Activated T-helper 2 cell treated with anti-CD3 and anti-CD28 coated beads, Interferon-gamma antibody, Interleukin-2, Interleukin-4, amounts not matched to agents 10 μg/mL and 5 μg/mL and 100 μg/mL, durations not matched to agents 14 hours and 24 hours and 36 hours (primary cell): ENCODE measurements at places on chromosomes 13 and 19.

GRCh38 chr19:48635263-48635965 lies 1.8 kb downstream of the DBP start:
- H3K36me3 ChIP-seq, result peaks cover 4% of the 10 kb centered on the region
- H3K27me3 ChIP-seq, result no peaks in the 10 kb centered on the region
- DNase-seq, result peak; percentile 72
- peak overlapping the region; percentile 76 for H3K27ac ChIP-seq
- H3K4me1 ChIP-seq, result peaks cover 34% of the 10 kb centered on the region

DNA sequence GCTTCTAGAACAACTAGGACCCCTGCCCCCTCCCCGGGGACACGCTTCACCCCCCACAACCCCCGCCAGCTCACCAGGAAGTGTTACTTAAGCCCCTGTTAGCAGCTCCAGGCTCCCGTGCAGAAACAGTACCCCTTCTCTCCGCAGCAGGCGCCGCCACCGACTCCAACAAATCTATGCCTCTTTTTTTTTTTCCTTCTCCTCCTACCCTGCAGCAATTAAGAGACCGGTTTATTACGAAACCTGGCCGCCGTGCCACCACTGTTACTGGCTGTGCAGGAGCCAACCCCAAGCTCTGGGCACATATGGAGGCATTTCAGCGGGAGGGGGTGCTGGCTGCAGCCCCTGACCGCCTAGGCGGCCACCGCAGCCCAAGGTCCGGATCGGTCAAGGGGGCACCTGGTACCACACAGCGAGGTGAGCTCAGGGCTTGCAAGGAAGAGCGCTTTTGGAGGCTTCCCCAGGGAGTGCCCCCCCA lies 2.4 kb downstream of the GADD45B start:
- DNase-seq, result peak; percentile 39
- no peaks in the 10 kb centered on the region for H3K27me3 ChIP-seq
- peak overlapping the region; percentile 72 for H3K27ac ChIP-seq
- peaks cover 13% of the 10 kb centered on the region for H3K4me1 ChIP-seq

DNA sequence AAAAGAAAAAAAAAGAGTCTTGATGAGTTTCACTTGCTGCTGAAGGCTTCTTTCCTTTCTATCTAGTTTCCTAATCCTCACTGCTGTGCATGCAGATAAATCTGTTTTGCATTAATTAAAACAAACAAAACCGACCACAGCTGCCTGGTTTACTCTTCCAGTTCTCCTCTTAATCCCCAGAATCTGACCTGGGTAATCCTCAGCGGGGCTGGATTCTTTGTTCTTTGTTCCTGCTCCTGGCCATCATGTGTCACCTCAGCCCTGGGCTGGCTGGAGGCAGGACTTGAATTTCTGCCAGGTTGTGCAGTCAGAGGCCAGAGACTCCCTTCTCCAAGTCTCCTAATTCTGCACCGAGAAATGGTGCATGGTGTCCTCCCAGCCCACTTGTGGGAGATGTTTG lies 52.2 kb upstream of the CYP4F8 start:
- no peaks in the 10 kb centered on the region for H3K4me1 ChIP-seq
- peaks cover 17% of the 10 kb centered on the region for H3K27me3 ChIP-seq
- H3K36me3 ChIP-seq, result no peaks in the 10 kb centered on the region
- no peak overlapping the region for H3K27ac ChIP-seq
- DNase-seq, result no peak

DNA sequence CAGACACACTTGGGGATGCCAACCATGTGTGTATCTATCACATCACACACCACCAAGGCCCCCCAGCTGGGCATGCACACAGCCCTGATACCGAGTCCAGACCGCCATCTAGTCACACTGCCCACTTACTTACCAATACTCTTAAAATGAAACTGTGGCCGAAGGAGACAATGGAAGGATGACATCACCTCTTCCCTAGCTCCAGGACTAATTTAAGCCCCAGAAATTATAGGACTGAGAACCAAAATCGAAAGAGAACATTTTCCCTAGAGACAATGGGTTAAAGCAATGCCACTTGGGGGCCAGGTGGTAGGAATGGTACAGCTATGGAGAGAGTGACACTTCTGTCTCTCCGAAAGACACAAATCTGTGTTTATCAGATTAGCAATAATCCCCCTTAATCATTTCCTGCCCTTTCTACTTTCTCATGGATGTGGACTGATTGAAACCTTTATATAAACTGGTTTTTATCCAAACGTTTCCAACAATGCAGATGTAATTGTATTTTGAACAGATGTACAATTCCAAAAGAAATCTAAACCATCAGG lies 663 bp upstream of the GGACT start:
- H3K4me3 ChIP-seq, result peak overlapping the region; percentile 74
- H3K27ac ChIP-seq, result peak overlapping the region; percentile 89
- no peaks in the 10 kb centered on the region for H3K27me3 ChIP-seq
- peaks cover 38% of the 10 kb centered on the region for H3K4me1 ChIP-seq
- DNase-seq, result no peak

DNA sequence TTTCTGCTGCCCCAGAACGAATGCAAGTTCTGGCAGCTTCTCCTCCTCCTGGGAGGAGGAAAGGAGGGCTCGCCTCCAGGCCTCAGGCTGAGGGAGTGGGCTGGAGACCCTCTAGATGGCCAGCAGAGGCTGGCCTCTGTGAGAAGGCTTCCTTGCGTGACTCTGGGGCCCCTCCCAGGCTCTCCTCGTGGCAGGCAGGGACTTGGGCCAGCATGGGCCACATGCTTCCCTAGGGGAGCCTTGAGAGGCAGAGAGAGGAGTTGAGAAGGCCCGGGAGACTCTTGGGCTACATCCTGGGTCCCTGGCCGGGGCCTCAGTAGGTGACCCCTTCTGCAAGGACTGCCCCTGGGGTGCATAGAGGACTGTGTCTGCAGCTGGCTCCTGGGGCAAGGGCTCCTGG lies 25.9 kb downstream of the LYL1 start:
- H3K36me3 ChIP-seq, result no peaks in the 10 kb centered on the region
- H3K4me3 ChIP-seq, result no peak overlapping the region
- H3K27me3 ChIP-seq, result no peaks in the 10 kb centered on the region

- no peaks in the 10 kb centered on the region for H3K4me1 ChIP-seq
Observed at GRCh38 chr19:33878910-33879810, 82.5 kb downstream of the KCTD15 start.

GRCh38 chr13:93243375-93244063 lies 16.9 kb downstream of the GPC6 start:
- H3K27ac ChIP-seq, result no peak overlapping the region
- no peaks in the 10 kb centered on the region for H3K36me3 ChIP-seq
- no peaks in the 10 kb centered on the region for H3K4me1 ChIP-seq
- no peak overlapping the region for H3K4me3 ChIP-seq
- H3K27me3 ChIP-seq, result no peaks in the 10 kb centered on the region

DNA sequence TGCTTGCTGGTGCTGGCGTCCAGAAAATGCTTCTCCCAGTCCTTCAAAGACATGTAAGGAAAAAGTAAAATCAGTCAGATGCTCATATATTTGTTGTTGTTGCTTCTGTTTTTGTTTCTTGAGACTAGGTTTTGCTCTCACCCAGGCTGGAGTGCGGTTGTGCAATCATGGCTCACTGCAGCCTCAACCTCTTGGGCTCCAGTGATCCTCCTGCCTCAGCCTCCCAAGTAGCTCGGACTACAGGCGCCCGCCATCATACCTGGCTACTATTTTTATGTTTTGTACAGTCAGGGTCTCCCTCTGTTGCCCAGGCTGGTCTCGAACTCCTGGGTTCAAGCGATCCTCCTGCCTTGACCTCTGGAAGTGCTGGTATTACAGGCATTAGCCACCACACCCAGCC lies 11.0 kb upstream of the EPS15L1 start:
- no peak overlapping the region for H3K4me3 ChIP-seq
- DNase-seq, result no peak
- H3K27me3 ChIP-seq, result no peaks in the 10 kb centered on the region
- H3K27ac ChIP-seq, result no peak overlapping the region
- no peaks in the 10 kb centered on the region for H3K36me3 ChIP-seq
- H3K4me1 ChIP-seq, result no peaks in the 10 kb centered on the region

- H3K27ac ChIP-seq, result no peak overlapping the region
- H3K27me3 ChIP-seq, result peaks cover 15% of the 10 kb centered on the region
- no peaks in the 10 kb centered on the region for H3K4me1 ChIP-seq
- no peak for DNase-seq
- H3K36me3 ChIP-seq, result no peaks in the 10 kb centered on the region
Observed at GRCh38 chr19:48770266-48770665, 14.9 kb downstream of the FGF21 start.

- no peak for DNase-seq
- H3K27ac ChIP-seq, result no peak overlapping the region
- H3K27me3 ChIP-seq, result no peaks in the 10 kb centered on the region
- H3K36me3 ChIP-seq, result peaks cover 27% of the 10 kb centered on the region
- H3K4me1 ChIP-seq, result peaks cover 6% of the 10 kb centered on the region
- no peak overlapping the region for H3K4me3 ChIP-seq
Observed at GRCh38 chr19:49609499-49610092, 18.6 kb downstream of the PRR12 start.

DNA sequence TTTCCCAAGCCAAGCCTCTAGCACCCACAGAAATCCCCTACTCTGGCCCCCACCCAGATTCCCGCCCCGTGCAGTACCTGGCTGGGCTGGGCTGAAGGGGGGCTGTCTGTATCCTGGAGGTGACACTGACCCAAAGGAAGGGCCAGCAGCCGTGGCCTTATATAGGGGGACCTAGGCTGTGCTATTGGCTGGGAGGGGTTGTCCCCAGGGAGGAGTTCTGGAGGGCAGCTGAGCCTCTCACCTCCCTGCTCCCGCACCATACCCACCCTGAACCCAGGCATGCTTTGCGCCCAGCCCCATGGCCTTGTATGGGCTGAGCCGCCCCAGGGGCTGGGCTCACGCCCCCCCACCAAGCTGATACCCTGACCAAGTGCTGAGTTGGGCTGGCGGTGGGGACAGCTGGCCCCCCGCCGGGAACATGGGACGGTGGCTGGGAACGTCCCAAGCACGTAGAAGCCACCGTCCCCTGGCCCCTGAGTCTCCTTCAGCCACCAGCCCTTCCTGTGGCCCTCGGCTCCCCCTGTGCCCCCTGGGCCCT lies at the start of gene CKM:
Gene CKM, minus strand, starts transcription at position 132 of the 538 bp plus-strand sequence. CDS start 3,162 bp downstream, outside the sequence.
- no peak for DNase-seq
- peaks cover 22% of the 10 kb centered on the region for H3K27me3 ChIP-seq
- H3K4me1 ChIP-seq, result peaks cover 2% of the 10 kb centered on the region

DNA sequence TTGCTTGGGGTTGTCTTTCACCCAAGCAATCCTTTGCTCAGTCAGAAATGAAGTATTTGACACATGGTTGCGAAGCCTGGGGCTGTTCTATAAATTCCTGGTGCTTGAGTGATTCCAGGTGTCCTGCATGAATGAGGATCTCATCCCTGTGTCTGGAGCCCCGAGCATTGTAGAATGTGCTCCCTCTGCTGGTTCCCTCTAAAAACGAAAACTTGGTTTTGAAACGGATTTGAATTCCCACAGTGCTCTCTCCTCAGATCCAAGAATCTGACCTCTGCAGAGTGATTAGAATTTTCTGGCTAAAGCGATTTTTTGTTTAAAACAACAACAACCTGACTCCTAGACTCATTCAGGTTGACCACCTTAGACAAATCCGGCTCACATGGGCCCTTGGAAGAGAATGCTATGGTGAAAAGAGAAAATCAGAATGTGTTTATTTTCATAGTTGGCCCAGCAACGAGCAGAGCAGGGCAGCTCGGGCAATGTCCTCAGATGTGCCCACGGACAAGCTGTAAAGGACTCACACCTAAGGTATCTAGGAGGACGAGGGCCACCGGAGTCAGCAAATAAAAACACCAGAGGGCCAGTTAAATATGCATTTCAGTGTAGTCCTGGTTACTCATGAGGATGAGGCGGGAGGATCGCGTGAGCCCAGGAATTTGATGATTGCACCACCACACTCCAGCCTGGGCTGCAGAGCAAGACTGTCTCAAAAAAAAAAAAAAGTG lies 8.7 kb upstream of the ATP12A start:
- DNase-seq, result no peak
- no peak overlapping the region for H3K27ac ChIP-seq
- H3K4me3 ChIP-seq, result no peak overlapping the region

DNA sequence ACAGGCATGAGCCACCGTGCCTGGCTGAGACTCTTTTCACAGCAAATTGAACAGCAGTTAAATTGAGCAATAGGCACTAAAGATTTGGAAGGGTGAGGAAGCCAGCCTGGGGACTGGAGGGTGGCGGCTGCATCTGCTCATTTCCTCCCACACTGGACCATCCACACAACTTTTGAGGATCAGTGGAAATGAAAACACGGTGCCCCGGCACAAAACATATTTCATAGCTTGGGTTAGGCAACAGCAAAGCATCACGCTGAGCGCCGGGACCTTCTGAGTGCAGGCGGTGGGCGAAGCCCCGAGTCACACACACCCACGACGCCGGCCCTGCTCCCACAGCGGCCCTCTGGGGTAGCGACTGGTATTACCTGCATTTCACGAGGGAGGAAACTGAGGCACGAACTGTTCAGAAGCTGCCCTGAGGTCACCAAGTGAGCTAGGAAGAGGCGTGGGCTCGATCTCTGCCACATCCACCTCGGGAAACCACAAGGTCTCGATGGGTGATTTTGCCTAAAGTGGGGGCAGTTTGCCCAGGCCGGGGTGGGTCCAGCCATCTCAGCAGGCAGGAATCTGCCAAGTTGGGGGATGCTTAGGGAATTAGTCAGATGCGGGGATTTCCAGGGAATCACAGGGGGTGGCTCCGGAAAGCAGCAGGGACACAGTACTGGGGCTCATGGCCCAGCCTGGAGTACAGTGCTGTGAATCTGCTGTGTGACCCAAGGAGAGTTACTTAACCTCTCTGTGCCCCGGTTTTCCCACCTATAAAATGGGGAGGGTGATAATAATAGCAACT lies 3.5 kb upstream of the SBNO2 start:
- peaks cover 10% of the 10 kb centered on the region for H3K4me1 ChIP-seq
- DNase-seq, result no peak
- H3K27me3 ChIP-seq, result peaks cover 4% of the 10 kb centered on the region
- H3K4me3 ChIP-seq, result no peak overlapping the region

DNA sequence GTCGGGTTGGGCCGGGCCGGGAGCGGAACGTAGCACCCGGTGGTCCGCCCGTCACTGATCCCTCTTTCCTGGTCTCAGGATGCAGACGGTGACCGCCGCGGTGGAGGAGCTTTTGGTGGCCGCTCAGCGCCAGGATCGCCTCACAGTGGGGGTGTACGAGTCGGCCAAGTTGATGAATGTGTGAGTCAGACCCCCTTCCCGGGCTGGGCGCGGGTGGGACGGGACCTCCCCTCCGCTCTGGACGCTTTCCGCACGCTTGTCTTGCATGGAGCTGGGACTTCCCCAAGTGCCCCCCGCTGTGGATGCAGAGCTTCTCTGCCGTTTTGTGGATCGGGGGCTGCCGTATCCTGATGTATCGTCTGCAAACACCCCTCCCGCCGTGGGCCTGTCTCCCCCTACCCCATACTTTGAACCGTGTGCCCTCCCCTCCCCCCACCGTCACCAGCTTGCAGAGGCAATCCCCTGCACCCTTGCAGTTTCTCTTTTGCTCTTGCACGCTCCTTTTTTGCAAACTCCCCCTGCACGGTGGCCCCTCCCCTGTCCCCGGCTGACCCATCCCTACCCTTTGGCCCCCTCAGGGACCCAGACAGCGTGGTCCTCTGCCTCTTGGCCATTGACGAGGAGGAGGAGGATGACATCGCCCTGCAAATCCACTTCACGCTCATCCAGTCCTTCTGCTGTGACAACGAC lies 669 bp downstream of the GADD45B start:
- H3K4me1 ChIP-seq, result peaks cover 13% of the 10 kb centered on the region
- H3K27ac ChIP-seq, result peak overlapping the region; percentile 89
- H3K27me3 ChIP-seq, result peaks cover 3% of the 10 kb centered on the region

- H3K27me3 ChIP-seq, result no peaks in the 10 kb centered on the region
- H3K27ac ChIP-seq, result peak overlapping the region; percentile 2
- peaks cover 35% of the 10 kb centered on the region for H3K4me1 ChIP-seq
- no peak overlapping the region for H3K4me3 ChIP-seq
- DNase-seq, result no peak
Observed at GRCh38 chr13:24614306-24615080, 65.7 kb upstream of the ATP12A start.

- H3K36me3 ChIP-seq, result no peaks in the 10 kb centered on the region
- peak overlapping the region; percentile 95 for H3K27ac ChIP-seq
- peak overlapping the region; percentile 94 for H3K4me3 ChIP-seq
- DNase-seq, result peak; percentile 43
- H3K4me1 ChIP-seq, result peaks cover 11% of the 10 kb centered on the region
Observed at GRCh38 chr19:18205200-18205892, 1.5 kb upstream of the RAB3A start.
